ENCODE measurements at places on chromosomes 5 and 9.
A peak's percentile ranks its signal among the peaks of the same experiment; 100 is the strongest.

DNA sequence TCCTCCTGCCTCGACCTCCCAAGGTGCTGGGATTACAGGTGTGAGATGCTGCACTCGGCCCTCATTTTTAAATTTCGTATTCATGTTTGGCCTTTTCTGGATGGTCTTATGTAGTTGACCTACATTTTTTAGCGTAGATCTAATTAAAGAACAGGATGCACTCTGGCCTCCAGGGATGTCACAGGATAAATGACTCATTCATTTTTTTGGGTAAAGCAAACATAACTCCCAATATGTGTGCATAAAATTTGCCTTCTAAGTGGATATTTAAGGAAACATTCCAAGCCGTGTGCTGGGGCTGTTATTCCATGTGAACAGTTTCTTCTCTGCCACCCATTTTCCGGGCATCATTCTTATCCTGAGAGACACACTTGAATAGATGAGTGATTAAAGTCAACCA, 501.6 kb downstream of the IRX1 start:
- DNase-seq: no peak

- no peak for DNase-seq
Measured at GRCh38 chr5:158020555-158021418, 161.8 kb upstream of the CLINT1 start.

GRCh38 chr5:95985249-95985648, 23.6 kb upstream of the ELL2 start:
- no peak for DNase-seq

GRCh38 chr9:114151426-114151956, 3.8 kb upstream of the COL27A1 start:
- no peak for DNase-seq

DNA sequence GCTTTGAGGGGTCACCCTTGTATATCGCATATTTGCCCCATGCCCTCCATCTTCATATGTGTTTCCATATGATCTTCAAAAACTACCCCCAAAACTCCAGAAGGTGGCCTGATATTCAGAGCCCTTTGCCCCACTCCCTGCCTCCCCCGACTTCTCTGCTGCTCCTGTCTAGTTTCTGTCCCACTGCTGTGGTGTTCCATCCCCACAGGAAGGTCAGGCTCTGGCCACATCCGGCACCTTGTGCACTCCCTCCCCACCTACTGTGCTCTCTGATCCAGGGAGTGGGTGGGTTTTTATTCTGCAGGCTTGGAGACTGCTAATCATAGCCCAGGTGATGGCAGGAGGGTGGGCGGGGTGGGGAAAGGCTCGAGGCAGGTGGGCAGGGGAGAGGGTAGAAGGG, 52.4 kb downstream of the TMOD1 start:
- no peak for DNase-seq

GRCh38 chr9:105275938-105276337, 31.5 kb downstream of the SLC44A1 start:
- DNase-seq: no peak

GRCh38 chr9:98944057-98944733, 488 bp downstream of the COL15A1 start:
- no peak for DNase-seq

DNA sequence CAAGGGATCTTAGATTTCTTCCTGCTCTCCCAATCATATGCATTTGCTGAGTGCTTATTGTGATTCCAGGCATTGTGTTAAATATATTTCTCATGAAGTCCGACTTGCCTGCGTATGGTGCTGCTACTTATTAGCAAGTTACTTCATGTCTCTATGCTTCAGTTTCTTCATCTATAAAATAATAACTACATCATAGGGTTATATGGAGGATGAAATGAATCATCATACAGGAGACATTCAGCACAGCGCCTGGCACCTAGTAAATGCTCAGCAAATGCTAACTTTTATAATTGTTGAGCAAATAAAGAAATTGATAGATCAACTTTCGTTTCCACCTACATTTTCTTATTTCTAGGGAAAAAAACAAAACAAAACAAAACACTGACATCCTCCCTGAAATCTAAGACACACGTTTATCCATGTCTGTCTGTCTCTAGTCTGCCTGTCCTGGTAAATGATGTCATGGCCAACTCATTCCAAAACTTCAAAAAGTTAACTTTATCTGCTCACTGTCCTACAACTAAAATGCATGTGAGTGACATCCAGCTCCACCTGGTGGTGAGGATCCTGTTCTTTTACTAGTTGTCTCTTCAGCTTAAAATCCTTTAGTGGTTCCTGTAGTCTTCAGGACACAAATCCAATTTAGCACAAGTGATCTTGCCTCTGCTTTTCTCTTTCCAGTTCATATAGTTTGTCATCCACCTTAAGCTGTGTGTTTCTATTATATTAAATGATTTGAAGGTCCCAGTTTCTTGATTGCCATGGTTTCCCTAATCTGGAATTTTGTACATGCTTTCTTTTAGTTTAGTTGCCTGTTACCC, 27.7 kb downstream of the PPP3R2 start:
- DNase-seq: peak; percentile 59
